ENCODE measurements at places on chromosomes 13 and 19. TPM values are rescaled to one million over a fixed set of nuclear protein-coding genes. Genes with fewer than 3 reads are reported as not detected.

DNA sequence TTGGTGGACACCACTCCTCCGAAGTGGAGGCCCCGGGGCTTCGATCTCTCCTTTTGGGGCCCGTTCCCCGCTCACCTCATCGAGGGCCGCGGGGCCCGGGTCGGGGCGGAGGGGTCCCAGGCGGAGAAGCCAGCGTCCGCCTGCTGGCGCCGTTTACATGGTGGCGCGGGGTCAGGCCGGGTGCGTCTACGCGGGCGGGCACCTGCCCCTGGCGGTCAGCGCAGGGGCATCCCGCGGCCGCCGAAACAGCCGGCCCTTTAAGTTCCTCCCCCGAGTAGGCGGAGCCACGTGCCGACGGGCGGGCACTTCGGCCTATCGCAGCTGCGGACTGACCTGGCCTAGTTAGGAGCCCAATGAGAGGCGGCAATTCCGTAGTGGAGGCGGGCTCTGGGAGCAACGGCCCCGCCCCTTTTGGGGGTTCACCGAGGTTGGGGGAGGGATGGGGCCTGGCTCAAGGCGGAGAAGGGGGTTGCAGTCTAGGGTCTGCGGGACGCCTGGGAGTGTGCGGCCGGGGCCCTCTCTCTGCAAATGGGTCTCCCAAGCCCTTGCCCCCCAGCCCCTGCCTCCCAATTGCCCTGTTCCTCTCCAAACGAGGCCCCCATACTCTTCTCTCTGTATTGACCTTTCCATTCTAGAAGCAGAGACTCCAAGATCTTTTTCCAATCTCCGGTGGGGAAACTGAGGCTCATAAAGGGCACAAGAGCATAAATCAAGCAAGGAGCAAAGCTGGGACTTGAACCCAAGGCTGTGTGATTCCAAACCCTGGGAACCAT is at the start of gene ABHD8:
Gene ABHD8, minus strand, starts transcription at position 259 of the 773 bp plus-strand sequence. CDS start 1,809 bp downstream, outside the sequence.
- peaks cover 27% of the 10 kb centered on the region for H3K4me1 ChIP-seq
- peak; percentile 92 for DNase-seq
- H3K27me3 ChIP-seq, result no peaks in the 10 kb centered on the region

GRCh38 chr19:12996406-12997094 is 1.3 kb downstream of the NFIX start:
- H3K4me1 ChIP-seq, result peaks cover 5% of the 10 kb centered on the region
- no peak for DNase-seq
- H3K27ac ChIP-seq, result no peak overlapping the region
- H3K36me3 ChIP-seq, result no peaks in the 10 kb centered on the region
- H3K4me3 ChIP-seq, result peak overlapping the region; percentile 47

DNA sequence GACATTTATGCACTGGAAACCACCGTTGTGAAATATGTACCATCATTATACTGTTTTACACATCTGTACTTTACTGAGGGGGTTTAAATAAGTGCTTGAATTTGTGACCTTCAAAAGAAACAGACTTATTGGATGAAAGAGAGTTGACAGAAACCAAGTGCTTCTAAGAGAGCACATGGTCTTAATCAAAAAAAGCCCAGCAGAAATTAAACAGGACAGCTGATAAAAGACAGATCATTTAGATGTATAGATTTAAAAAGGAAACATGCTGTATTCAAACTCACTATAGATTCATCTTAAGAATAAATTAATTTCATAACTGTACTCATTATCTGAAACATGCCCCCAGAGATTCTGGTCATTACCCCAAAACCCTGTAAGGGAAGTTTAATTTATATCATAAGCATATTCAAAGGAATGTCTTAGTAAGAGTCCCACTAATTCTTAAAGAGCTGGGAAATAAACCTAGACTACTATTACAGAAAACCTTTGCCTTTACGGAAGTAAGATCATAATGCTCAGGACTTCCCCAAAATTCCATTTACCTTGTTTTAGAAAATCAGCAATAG is 421.8 kb downstream of the DCT start:
- DNase-seq, result no peak
- no peaks in the 10 kb centered on the region for H3K36me3 ChIP-seq
- H3K27me3 ChIP-seq, result no peaks in the 10 kb centered on the region
- no peak overlapping the region for H3K4me3 ChIP-seq

GRCh38 chr19:45976178-45976577 is 2.5 kb upstream of the NOVA2 start:
- H3K4me3 ChIP-seq, result no peak overlapping the region
- H3K27ac ChIP-seq, result no peak overlapping the region
- H3K36me3 ChIP-seq, result no peaks in the 10 kb centered on the region
- no peak for DNase-seq

GRCh38 chr19:35796645-35797542 is 15.8 kb downstream of the PRODH2 start:
- no peaks in the 10 kb centered on the region for H3K4me1 ChIP-seq
- DNase-seq, result no peak
- no peaks in the 10 kb centered on the region for H3K36me3 ChIP-seq
- no peak overlapping the region for H3K4me3 ChIP-seq
- no peak overlapping the region for H3K27ac ChIP-seq
- peaks cover 22% of the 10 kb centered on the region for H3K27me3 ChIP-seq

DHX34 gene
- 23.2 TPM for total RNA-seq

DNA sequence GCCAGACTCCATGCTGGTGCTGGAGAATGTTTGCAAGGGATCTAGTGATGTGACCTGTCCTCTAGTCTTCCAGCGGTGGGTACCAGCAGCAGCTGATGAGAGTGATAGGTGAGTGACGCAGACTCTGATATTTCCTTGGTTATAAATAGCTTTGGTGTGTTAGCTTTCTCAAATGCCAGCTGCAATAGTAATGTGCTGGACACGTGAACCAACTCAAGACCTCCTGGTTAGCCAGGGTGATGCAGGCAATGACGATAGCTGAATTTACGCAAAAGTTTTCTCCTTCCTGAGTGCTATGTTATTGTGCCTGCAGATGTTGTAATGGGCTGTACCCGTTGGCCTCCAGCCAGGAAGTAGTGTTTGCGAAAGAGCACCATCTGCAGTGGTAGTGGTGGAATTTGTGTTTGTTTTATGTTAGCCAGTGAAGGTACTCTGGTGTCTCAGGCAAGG is 129.5 kb downstream of the CYSLTR2 start:
- no peak overlapping the region for H3K27ac ChIP-seq
- H3K4me3 ChIP-seq, result no peak overlapping the region
- peaks cover 5% of the 10 kb centered on the region for H3K27me3 ChIP-seq

DNA sequence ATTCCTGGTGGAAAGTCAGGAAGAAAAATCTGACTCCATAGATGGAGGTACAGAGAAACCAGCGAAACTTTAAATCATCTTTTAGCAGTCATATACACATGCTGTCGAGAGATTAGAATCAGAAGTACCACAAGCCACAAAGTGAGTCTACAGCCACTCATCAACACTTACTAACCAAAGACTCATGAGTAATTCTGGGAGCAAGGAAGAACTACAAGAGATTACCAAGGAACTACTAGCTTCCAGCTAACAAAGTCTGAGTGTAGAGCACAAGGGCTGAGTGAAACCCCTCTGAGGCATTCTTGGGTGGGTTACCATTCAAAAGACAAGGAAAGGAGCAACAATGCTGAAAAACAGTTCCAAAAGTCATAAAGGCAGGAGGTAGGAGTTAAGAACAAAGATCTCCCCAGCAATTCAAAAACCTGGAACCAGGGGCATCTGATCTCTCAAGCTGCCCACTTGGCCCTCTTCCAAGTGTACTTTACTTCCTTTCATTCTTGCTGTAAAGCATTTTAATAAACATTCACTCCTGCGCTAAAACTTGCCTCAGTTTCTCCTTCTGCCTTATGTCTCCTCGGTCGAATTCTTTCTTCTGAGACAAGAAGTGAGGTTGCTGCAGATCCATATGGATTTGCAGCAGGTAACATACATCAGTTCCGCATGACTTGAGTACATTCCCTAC is 13.0 kb downstream of the RBM26 start:
- peak overlapping the region; percentile 74 for H3K27ac ChIP-seq
- no peaks in the 10 kb centered on the region for H3K27me3 ChIP-seq
- H3K4me3 ChIP-seq, result peak overlapping the region; percentile 70
- peak; percentile 29 for DNase-seq

Data from activated T-helper 2 cell treated with anti-CD3 and anti-CD28 coated beads, Interferon-gamma antibody, Interleukin-2, Interleukin-4, amounts not matched to agents 10 μg/mL and 5 μg/mL and 100 μg/mL, durations not matched to agents 14 hours and 24 hours and 36 hours (primary cell).